ENCODE measurements at places on chromosomes 1 and 21.

DNA sequence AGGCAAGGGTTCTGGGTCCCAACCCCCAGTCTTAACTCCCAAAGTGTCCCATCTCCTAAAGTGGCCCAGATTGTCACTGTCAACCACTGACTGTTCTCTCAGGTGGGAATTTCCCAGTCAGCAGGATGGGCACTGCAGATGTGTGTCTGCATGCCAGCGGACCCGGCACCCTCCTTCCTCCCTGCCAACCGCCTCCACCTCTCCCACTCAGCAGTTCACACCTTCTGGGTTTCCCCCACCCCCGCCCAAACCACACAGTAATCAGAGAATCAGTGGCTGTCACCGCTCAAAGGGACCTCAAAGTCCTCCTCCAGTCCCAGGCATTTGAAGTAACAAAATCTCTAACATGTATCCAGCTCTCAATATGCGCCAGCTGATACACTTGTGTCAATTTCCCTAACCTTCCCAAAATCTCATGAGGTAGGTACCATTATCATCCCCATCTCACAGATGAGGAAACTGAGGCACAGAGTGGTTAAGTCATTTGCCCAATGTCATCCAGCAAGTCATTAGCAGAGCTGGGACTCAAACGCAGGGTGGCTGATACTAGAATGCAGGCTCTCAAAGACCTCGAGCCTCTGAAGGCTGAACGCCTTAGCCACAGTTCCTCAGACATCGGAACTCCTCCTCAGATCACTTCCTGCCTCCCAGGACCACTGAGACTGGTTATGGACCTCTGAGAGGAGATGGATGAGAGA lies 4.8 kb downstream of the RUNX3 start:
- DNase-seq: no peak

DNA sequence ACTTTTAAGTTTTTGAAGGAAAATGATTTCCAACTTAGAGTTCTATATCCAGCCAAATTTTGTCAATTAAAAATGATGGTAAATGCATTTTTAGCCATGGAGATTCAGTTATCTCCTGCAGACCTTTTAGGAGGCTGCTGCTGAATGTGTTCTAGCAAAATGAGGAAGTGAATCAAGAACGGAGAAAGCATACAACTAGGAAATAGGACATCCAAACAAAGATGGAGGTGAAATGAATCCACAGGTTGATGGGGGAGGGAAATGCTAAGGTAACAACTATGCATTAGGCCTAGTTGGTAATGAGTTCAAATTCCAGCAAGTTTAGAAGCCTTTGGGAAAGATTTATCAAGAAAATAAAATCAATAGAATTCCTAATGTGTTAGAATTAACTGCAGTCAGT lies 80.5 kb downstream of the FNBP1L start:
- DNase-seq: no peak

DNA sequence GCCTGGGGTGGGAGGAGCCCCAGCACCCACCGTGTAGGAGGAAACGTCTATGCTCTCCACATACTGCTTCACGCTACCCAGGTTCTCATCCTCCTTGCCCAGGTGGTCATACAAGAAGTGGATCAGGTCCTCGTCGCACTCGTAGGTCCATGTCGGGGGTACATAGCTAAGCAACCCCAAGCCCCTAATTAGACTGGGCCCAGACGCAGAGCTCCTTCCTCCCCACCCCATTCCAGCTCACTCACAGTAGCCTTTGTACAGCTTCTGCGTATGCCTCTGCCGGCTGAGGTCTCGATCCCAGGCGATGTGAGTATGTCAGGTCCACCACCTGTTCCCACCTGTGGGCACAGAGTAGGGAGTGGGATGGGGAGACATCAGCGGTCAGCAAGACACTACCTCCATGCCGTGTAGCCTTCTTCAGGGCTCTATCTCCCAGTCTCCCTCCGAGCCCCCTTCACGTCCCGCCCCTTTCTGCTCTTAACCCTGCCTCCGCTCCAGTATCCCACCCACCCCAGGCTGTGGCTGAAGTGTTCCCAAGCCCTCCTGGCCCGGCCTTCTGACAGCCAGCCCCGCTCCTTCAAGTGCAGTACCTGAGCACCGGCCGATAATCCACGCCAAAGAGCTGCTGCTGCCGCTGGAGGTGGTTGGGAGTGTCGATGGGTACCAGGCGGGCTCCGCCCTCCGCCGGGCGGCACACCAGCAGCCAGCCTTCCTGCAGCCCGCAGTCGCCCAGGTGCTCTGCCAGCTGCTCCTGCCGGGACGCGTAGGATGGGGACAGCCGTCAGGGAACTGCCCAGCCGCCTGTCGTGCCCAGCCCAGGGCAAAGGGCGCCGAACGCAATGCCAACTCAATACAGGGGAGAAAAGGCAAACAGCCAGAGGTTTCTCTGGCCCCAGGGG lies 919 bp downstream of the HECTD3 start:
- DNase-seq: no peak

DNA sequence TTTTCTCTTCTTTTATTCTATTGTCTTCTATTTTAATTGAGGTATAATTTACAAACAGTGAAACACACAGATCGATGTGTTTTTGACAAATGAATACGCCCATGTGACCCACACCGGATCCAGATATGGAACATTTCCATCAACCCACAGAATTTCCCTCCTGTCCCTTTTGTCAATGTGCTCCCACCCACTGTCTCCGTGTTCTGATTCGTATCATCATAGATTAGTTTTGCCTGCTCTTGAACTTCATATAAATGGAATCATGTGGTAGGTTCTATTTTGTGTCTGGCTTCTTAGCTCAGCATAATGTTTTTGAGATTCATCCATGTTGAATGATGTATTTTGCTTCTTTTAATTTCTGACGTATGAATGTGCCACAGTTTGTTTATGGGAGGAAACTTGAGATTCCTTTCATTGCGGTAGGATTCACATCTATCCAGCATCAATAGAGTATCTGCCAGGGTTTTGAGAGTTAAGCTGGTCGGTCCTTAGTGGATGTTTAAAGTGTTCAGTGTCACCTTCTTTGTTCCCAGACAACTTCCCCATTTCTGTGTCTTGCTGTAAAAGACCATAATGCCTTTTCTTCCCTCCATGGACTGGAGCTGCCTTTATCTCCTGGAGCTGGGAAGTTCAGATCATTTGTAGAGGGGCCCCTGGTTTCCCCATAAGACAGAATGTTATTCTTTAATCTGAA lies 14.7 kb downstream of the NAV1 start:
- DNase-seq: no peak

- DNase-seq: no peak
Observed at GRCh38 chr1:245807306-245807705, 652.5 kb downstream of the KIF26B start.

DNA sequence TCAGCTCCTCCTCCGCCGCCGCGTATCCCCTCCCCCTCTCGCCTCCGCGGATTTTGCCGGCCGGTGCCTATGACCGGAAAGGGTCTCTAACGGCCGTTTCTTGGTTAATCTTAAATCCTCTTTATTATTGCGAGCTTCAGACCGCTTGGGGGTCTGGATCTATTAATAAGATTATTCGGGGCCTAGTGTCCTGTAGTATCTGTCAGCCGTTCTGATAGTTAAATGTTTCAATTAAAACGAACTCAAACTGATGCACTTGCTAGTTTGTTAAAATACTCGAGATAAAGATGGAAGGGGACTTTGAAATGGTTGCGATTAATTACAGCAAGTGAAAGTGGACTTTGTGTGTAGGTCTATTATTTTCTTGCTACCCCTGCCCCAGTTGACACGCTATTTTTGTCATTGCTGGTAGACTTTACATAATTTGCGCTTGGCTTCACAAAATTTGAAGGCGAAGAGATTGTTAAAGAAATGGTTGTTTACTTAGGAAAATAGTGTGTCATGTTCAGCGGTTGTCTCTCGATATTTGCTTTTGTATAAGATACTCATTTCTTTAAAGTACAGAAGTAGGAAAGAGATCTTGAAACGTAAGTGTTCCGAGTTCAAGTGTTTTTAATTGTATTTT lies 779 bp downstream of the SON start:
- peak; percentile 63 for DNase-seq

GRCh38 chr21:35206141-35207125 lies 157.3 kb upstream of the RUNX1 start:
- DNase-seq: no peak

- DNase-seq: no peak
Observed at GRCh38 chr1:37424523-37424922, 49.9 kb upstream of the ZC3H12A start.

GRCh38 chr1:36576551-36577110 lies 93.9 kb upstream of the CSF3R start:
- no peak for DNase-seq

DNA sequence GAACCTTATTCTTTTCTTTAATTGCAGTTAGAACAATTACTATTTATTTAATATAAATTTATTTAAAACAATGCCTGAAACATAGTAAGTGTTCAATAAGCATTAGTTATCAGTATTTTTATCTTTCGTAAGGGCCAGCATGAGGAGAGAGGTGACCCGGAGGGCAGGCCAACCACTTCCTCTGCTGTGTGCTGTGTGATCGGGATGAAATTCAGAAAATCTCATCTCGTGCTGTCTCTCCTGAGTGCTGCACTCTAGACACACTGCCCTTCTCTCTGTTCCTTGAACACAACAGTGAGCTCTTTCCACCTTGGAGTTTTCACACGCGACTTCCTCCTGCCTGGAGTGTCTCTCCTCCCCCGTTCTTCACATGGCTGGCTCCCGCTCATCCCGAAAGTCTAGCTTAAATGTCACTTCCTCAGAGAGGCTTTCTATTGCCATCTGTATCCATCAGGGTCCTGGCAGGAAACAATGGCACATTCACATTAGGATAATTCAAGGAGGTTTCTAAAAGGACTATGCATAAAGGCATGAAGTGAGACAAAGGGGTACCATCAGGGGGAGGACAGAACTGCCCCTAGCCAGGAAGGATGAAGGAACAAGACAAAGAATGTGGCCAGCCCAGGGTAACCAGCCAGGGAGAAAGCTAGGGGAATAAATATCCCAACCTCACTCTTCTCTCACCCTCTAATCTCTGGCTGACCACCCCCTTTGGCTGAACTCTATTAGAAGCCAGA lies 142.6 kb upstream of the GJB5 start:
- DNase-seq: no peak

DNA sequence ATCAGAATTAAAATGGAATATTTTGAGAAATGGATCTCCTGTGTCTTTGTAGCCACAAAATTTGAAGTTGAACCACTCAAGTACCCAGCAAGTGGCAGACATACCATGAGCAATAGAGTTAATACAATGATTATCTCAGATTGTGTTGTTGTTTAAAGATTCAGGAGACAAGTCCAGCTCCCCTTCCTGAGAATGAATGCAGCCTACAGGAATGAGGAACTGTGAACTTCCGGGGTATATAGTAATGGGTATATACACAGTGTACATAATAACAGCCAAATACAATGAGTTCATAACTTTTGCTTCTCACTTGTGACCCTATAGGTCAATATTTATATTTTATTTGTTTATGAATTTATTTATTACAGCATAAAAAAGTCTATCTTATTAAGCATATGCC lies 445.0 kb downstream of the SETD4 start:
- DNase-seq: no peak

GRCh38 chr1:152869808-152870419 lies 8.2 kb upstream of the SMCP start:
- peak; percentile 78 for DNase-seq

DNA sequence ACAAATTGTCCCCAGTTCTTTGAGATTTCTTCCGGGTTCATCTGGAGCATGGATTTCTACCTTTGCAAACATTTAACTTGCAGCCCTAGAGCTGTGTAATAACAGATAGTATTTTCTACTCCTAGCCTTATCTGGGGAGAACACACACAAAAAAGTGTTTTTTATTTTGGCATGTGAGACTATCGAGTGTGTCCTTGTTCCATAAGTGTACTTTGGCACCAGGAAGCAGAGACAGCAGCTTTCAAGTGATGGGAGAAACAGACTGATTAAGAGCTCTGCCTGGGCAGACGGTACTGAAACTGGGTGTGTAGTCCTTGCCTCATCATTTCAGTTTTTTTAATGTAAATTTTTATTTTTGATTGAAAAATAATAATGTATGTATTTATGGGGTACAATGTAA lies 297.4 kb downstream of the ST6GALNAC3 start:
- no peak for DNase-seq

- DNase-seq: no peak
Observed at GRCh38 chr1:58710190-58711085, 10.6 kb upstream of the MYSM1 start.

- no peak for DNase-seq
Observed at GRCh38 chr1:70487910-70488665, 77.0 kb downstream of the CTH start.

Measured in mesothelial cell of epicardium (in vitro differentiated cells).